LHCN-M2 (cell line): ENCODE measurements at places on chromosomes 16 and 17. TPM values are rescaled to one million over a fixed set of nuclear protein-coding genes. Genes with fewer than 3 reads are reported as not detected.

The ZNF668 gene
- total RNA-seq: 96.0 and 115 TPM in 2 replicates

DNA sequence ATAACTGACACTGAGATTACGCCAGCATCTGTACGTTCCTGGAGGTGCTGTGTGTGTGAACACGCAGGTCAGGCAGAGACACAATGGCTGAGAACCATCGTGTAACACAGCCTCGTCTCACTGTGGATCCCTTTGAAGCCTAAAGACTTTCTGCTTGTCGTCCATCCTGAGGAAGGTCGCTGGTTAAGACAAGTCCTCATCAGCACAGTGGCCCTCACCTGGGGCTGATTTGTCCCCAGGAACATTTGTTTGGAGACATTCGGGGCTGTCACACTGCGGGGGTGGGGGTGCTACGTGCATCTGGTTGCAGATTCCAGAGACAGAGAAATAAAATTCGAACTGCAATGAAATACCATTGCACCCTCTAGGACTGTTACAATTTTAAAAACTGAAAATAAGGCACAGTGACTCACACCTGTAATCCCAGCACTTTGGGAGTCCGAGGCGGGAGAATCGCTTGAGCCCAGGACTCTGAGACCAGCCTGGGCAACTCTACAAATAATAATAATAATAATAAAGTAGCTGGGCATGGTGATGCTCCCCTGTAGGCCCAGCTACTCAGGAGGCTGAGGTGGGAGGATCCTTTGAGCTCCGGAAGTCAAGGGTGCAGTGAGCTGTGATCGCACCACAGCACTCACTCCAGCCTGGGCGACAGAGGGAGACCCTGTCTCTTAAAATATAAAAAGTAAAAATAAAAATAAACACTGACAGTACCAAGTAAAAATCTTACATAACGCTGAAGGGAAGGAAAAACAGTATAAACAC is 112.0 kb upstream of the METRNL start:
- DNase-seq: no peak

DNA sequence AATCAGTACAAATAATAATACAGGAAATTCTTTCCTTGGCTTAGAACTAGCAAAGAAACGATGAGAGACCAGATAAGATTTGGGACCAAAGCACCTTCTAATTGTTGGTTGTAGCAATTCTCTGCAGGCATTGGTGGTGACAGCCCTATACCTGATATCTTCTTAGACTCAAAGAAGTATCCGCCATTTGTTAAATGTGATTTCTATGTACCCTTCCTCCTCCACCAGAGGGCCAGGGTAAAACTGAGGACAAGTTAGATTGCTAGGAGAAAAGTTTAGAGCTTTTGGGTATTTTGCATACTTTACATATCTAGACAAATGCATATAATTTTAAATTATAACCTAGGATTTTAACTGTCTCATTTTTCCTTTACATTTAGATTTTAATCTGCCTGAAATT is 304.3 kb downstream of the HS3ST4 start:
- no peak for DNase-seq

The OR1F1 gene
- total RNA-seq: not detected in 2 replicates

- peak; percentile 21 for DNase-seq
Measured at GRCh38 chr17:21376759-21377690, 868 bp downstream of the KCNJ12 start.

The ARHGAP23 gene
- 20.8 and 31.7 TPM in 2 replicates for total RNA-seq
